Osteocyte (in vitro differentiated cells): ENCODE measurements at places on chromosomes 7 and 10.

- no peak for DNase-seq
Observed at GRCh38 chr10:11401264-11402235, 209.9 kb downstream of the USP6NL start.

DNA sequence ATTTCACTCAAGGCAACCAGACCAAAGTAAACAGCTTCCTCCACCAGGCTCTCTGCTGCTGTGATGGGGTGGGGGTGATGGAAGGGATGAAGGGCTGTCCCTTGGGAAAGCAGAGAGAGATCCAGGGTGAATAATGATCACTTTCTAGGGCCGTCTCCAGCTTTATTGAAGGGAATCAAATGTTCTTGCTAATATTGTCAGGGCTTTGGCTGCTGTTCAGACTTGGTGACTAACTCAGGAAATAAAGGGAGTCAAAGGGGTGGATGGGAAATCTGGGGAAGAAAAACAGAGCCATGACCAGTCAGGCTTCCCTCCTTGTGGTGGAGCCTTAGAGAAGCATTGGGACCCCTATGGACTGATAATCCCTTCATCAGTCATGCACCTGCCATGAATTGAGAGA, 196.2 kb upstream of the AGK start:
- DNase-seq: no peak

- DNase-seq: no peak
Observed at GRCh38 chr10:14421941-14422340, 91.2 kb upstream of the FRMD4A start.

DNA sequence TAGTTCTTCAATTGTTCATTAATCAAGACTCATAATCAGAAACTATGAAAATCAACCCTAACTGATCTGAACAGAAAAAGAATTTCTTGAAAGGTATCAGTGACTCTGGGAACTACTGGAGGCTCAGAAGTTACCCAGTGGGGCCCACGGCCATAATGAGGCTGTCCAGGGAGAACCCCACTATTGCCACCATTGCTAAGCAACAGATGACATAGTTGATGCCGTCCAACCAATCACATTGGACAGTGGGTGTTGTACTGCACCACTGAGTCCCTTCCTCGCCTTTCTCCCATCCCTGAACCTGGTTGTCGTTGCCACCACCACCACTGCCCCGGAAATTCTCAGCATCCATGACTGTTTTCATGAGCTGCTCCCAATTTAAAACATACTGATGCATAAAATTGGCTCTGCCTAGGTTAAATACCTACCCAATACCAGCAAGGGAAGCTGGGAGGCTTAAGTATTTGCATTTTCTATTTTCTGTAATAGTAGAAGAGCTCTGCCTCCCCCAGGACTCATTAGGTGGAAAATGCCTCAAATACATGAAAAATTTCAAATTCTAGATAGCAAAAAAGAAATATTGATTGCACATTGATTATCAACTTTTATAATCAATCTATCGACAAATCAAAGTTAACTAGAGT, 26.7 kb upstream of the USP6NL start:
- DNase-seq: no peak

GRCh38 chr7:3245721-3246120, 55.3 kb upstream of the SDK1 start:
- peak; percentile 40 for DNase-seq

GRCh38 chr10:107971411-107971810, 806.9 kb upstream of the SORCS1 start:
- no peak for DNase-seq

- DNase-seq: no peak
Observed at GRCh38 chr7:12256090-12256489, 45.0 kb downstream of the TMEM106B start.

- DNase-seq: no peak
Observed at GRCh38 chr7:155665079-155665956, 20.9 kb downstream of the RBM33 start.

GRCh38 chr7:55044791-55045190, 26.0 kb downstream of the EGFR start:
- no peak for DNase-seq

GRCh38 chr10:20962165-20962564, 65.1 kb upstream of the NEBL start:
- DNase-seq: no peak

DNA sequence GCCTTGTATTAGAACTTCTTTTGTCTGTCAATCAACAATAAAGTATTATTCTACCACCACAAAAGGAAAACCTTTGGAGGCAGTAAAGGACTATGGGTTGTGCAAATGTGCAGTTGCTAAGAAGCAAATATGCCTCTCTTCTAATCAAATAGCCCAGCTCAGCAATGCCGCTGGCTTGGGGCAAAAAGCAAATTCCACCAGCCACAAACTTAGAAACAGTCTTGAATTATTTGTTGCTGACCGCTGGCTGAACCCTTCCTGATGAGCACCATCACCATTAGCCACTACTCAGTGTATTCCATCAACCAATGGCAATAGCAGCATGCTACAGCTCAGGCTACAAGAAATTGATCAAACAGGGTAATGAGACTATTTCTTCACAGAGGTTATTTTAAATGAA, 51.0 kb downstream of the SKAP2 start:
- no peak for DNase-seq

DNA sequence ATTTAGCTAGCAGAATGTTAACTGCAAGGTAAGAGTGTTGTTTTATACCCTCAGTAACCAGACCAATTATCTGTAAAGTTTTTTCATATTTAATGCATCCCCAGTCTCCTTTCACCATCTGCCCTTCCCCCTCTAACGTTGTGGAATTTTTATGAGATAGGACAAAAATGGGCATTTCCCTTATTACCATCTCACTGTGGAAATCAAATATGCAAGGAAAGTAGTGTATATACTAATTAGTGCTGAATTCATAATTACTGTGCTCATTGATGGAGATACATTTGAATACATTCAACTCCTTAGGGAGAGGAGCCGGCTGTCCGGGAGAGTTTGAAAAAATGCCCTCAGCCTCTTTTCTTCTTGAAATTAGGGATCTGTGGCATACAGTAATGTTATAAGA, 423.4 kb upstream of the MGMT start:
- DNase-seq: no peak
